Hindlimb muscle (tissue), 1 donor: ENCODE measurements at places on chromosomes 16 and 17.

GRCh38 chr16:61549327-61549726 is 486.9 kb downstream of the CDH8 start:
- DNase-seq = no peak

GRCh38 chr17:73746314-73747073 is 102.2 kb upstream of the SDK2 start:
- DNase-seq = no peak

- DNase-seq = no peak
These were observed 6.6 kb upstream of the JUP start for GRCh38 chr17:41792845-41793783.

- peak; percentile 15 for DNase-seq
These were observed 94.0 kb downstream of the MRTFB start for GRCh38 chr16:14164916-14165662.

DNA sequence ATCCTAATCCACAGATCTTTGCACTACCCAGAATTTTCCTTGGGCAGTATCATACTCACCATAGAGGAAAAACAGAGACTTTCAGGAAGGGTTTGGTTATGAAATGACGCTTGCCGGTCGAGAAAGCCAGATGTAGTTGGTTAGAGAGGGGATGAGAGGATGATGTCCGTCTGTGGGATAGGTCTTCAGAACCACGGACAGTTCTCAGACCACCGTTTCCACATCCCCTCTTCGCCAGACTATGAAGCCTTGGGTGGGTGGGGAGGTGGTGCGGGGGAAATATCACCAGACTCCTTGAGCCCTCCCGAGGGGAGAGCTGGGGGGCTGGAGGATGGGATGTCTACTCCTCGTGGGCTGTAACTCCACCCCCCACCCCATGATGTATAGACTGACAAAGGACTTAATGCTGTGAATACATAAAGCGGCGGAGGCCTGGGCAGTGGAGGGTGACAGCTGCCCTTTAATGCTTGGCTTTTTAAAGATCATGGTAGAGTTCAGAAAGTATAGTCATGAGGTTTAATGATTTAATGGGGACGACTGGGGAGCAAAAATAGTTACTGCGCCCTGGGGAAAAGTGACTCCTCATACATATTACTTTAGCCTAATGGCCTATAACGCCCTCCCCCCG is 96.6 kb downstream of the MRM1 start:
- DNase-seq = peak; percentile 17

GRCh38 chr17:50146230-50146926 is 4.1 kb downstream of the PPP1R9B start:
- DNase-seq = no peak

GRCh38 chr16:81888520-81889394 is 109.7 kb downstream of the PLCG2 start:
- no peak for DNase-seq
